ENCODE measurements at places on chromosomes 1 and 21.
A peak's percentile ranks its signal among the peaks of the same experiment; 100 is the strongest.

- DNase-seq, result no peak
Observed at GRCh38 chr1:28322194-28322593, 6.6 kb upstream of the MED18 start.

DNA sequence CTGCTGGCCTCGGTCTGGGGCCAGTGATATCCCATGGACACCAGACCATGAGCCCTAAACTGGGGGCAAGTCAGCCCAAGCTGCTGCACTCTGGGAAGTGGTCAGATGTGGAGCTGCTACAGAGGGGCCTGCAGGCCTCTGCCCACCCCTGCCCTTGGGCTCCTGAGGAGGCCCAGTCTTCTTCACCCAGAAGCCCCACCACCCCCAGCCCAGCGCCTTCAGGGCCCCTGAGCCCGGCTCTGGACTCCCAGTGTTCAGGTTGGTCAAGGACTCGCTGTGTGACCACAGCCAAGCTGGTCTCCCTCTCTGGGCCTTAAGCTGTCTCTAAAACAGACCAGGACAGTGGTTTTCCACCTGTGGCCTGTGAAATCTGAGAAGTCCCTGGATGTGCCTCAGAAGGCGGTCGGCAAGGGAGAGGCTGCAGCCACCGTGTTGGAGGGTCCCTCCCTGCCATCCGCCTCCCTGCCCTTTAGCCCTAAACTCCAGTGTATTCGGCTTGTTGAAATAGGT, 79.7 kb upstream of the TMEM51 start:
- no peak for DNase-seq

GRCh38 chr21:28953247-28953646, 39.4 kb downstream of the LTN1 start:
- no peak for DNase-seq

- DNase-seq, result no peak
Observed at GRCh38 chr1:59693406-59693805, 121.3 kb upstream of the HOOK1 start.

GRCh38 chr1:76121850-76122249, 47.3 kb downstream of the ST6GALNAC3 start:
- no peak for DNase-seq

DNA sequence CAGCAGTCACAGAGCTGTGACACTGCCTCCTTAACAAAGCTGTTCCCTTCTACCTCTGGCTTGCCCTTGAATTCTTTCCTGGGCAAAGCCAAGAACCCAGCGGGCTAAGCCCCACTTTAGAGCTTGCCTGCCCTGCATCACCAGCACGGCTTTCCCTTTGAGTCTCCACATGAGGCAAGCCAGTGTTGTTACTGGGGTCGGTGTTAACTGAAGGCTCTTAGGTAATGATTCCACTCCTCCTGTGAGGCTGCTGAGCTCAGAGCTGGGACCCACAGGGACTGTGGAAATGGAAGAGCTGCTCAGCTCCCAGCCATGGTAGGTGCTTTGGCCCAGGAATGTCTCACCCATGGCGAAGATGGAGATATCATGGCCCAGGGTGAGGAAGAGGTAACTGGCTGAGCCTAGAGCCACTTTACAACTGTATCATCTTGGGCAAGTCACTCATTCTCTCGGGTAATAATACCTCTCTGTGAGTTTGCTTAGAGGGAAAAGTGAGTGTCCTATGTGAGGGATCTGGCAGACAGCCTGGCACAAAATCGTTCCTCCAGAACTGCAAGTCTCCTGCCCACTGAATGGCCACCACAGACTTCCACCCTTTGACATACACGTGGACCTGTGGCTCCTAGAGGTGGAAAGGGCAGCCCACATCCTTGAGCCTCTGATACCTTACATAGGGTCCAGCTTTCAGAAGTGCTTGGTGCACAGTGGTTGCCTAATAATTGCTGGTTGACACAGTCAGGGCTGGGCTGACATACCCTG, 654.1 kb downstream of the PTPRU start:
- no peak for DNase-seq

DNA sequence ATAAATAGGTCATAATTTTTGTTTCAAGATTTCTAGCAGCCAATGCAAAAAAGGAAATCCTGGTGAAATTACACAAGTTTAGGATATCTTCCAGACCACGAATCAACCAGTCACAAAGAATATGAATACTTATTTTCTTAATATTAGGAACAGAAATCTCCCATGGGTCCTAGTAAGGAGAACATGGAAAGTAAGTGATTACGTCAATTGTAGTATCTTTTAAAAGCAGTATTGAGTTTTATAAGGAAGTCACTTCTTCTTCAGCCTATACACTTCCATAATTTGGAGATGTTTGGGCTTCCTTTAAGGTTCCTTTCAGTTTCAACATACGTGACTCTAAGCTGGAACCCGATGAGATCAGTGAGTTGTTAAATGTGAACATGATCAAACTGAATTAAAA, 534.5 kb downstream of the USP25 start:
- no peak for DNase-seq

- DNase-seq, result no peak
Observed at GRCh38 chr1:209207126-209207700, 376.3 kb upstream of the CAMK1G start.

DNA sequence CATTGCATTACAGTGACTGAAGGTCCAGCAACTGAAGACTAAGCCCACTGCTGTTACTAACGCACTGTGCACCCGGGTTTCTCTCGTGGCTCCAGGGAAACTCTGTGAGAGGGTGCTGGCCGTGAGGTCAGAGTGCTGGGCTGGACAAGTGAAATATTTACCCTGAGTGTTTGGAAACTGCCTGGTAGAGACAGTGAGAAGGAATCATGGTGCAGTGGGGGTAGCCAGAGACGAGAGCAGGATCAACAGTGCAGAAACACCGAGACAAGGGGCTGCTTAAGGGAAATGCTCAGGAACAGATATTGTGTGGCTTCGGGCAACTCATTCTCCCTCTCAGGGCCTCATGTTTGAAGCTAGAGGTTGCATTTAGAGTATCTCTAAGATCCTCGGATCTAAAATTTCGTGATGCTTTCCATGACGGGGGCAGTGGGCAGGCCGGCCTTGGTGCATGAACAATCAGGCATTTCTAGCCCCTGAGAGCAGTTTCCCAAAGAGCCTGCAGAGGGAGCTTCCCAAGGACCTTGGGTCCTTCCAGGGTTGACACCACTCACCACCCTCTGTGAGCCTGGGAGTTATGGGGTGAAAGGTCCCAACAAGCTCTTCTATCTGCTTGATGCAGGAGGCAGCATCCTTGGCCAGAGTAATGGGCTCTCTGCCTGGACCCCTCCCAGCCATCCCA, 9.7 kb downstream of the CD2 start:
- DNase-seq, result no peak

GRCh38 chr1:68745011-68745410, 248.1 kb upstream of the DEPDC1 start:
- peak; percentile 81 for DNase-seq

DNA sequence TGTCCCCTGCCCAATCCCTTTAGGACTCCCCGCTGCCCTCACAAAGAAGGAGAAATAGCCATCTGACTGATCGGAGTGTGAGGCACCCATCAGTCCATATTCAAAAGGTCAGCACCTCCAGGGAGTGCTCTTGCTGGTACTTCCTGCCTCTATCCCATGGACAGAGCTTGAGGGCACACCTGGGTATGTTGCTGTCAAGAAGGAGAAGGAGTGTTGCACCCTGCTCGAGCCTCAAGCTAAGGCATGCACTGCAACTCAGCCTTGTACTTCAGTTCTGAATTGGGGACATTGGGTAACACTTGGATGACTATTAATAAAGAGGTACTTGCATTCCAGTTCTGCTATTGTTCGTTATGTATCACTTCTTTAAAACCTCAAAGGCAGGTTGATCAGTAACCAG, 190.3 kb upstream of the ZC3H12A start:
- DNase-seq, result no peak

DNA sequence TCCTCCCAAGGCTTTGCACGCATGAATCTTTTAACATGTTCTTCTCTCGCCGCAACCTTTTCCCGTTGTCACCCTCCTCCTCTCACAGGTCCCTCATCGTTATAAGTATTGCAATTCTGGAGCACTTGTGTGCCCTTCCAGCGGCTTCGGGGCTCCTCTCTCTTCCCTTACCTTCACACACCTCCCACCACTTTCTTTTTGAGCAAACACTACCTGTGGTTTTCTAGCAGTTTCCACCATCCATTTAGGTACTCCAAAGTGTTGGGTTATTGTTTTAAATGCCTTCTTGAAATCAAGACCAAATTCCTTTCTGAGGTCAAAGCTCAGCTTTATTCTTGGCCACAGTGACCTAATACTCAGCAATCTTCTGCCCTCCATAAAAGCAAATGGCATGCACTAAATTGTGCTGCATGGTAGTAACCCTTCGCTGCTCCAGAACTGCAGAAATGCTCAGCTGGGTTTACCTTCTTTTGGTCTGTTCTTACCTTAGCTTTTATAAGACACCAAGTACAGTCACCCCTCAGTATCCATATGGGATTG, 472.4 kb downstream of the SETD4 start:
- DNase-seq, result no peak

- DNase-seq, result peak; percentile 10
Observed at GRCh38 chr1:62800825-62801306, 16.9 kb downstream of the ATG4C start.
